ENCODE measurements at places on chromosomes 3 and 15. TPM values are rescaled to one million over a fixed set of nuclear protein-coding genes. Genes with fewer than 3 reads are reported as not detected.

Gene GOLGA8Q
- 0.59 TPM for total RNA-seq

Gene PRSS50
- not detected for total RNA-seq

Gene SGO1
- 29.1 TPM for total RNA-seq

Gene ETV5
- 1.5 TPM for total RNA-seq

Gene ROPN1
- not detected for total RNA-seq

GRCh38 chr3:172009803-172010202 is 29.6 kb upstream of the FNDC3B start:
- no peak for DNase-seq

- no peak for DNase-seq
Measured at GRCh38 chr3:68999605-69000004, 13.9 kb downstream of the EOGT start.

- DNase-seq = no peak
Measured at GRCh38 chr3:186925826-186926225, 4.5 kb upstream of the ST6GAL1 start.

DNA sequence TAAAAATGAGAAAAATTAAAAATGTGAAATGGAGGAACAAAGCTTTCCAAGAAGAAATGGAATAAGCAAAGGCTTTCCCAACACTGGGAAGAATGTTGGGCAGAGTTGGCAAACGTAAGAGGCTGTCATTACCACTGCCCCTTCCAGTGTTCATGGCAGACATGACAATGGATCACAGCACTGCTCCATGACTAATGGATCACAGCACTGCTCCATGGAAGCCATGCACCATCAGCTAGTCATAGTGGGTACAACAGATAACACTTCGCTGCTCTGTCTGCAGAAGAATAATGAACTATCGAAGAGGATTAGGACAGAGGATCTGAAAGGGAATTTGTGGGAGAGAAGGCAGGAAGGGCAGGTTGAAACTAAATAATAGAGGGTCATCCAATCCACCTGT is 5.0 kb downstream of the CAV3 start:
- DNase-seq = no peak

DNA sequence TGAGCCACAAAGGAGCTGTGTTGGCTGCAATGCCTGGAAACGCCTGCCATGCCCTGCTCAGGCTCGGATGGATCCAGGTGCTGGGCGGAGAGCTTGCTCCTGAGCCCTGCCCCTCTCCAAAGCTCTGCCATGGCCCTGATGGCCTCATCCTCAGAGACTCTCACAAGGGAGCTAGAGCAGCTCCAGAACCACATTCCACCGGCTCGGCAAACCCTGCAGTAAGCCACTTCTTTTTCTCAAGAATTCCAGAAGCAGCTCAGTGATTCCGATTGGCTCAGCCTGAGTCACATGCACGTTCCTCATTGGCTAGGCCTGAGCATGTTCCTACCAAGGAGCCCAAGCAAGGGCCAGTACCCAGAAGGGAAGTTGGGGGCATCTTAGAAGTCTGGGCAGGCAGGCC is 24.8 kb downstream of the TPRA1 start:
- no peak for DNase-seq

DNA sequence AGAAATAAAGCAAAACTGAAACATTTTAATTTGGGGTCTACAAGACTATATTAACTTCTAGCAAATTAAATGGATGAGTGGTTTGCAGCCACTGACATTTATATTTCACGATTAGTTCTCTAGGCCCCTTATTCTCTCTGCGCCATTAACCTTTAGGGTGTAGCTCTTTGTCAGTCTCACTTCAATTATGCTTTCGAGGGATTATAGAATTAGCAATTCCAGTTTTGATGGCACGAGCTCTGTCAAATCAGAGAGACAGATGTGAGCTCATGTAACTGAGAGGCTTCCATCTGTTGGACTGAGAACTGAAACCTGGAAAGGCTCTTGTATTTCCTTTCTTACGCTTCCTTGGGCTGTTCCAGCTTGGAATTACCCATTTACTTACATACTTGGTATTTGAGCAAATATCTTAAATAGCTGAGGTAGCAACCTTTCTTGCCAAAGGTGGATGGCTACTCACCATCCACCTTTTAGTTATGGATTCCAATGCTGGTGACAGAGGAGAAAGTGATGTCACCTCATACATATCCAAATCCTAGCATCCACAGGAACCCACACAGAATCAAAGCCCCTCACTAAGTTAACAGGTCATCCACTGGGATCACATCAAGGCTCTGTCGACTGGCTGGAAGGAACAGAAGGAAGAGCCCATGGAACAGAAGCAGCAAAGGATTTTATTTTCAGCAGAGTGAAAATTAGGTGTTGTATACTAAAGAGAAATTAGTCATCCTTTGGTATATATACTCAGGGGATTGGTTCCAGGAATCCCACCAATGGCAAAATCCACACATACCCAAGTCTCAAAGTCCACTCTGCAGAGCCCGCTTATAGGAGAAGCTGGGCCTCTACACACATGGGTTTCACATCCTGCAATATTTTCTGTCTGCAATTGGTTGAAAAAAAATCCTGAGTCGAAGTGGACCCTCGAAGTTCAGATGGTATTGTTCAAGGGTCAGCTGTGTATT is 20.8 kb downstream of the VGLL4 start:
- DNase-seq = no peak

DNA sequence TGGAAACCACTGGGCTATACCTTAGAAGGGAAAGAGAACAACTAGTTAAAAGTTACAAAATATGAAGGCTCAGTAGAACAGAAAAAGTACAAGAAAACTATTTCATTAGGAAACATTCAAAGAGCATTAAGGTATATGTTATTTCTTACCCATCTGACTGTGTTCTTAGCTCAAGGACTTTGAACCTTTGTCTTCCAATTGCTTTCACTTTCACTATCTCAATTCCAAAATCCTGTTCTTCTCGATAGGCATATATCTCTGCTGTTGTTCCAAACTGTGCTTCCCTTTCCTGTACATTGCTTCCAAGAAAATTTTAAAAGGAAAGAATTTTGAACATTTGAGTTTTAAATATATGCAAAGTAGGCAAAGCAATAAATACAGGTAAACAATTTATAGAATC is 6.9 kb downstream of the CRBN start:
- DNase-seq = no peak

DNA sequence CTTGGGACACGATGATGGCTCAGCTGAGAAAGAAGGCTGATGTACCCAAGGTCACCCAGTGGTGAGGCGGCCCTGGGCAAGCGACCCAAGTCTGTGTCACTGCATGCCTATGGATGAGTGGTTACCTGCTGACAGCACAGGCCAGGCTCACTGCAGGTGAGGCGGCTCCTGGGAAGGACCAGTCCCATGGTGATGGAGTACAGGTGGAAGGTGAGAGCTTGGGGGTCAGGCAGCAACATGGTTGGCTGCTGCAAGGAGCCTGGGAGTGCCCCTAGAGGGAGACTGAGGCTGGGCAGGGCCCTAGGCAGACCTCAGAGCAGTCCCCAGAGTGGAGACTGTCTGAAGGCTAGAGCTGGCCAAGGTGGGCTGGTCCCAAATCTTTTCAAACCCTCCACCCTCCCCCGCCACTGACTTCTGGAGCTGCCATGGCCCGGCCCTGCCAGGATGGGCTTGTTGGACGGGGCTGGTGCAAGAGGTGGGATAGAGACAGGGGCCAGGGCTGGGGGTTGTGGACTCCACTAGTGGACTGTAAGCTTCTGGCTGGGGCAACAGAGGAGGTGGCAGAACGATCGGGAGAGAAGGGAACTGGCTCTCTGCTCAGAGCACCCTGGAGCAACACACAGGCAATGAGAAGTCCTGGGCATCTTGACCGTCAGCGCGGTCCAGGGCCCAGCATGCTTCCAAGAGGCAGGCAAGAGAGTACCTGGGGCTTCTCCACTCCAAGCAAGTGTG is 72.5 kb upstream of the SLC6A11 start:
- no peak for DNase-seq

- no peak for DNase-seq
Measured at GRCh38 chr15:65189102-65189740, 4.1 kb upstream of the CLPX start.

- DNase-seq = no peak
Measured at GRCh38 chr3:166837535-166837934, 542.6 kb downstream of the ZBBX start.

- DNase-seq = no peak
Measured at GRCh38 chr3:37321377-37321781, 147.0 kb upstream of the LRRFIP2 start.

DNA sequence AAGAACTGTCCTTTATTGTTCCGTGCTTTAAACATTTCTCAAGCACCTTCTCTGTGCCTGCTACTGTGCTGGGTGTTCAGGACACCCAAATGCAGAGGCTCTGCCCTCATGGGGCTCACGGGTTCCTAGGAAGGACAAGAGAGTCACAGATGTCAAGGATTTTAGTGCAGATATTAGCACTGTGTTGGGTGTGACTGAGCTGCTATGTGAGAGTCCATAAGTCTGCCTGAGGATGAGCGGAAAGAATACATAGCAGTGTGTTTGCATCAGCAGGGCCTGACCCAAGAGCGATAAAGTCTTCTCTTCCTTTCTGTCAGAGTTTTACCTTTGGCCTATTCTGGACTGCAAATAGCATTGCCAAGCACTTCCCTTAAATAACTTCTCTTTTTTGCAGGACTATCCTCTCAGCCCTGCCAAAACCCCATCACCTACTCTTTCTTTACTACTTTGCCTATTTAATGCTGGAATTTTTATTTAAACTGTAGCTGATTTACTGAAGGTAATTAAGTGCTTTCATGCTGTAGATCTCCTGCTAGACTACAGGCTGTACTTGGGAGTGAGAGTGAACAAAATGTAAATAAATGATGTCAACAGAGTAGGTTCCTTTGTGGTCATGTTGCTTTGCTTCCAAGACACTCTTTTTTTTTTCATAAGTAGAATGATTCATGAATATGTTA is 459.4 kb upstream of the TPRG1 start:
- no peak for DNase-seq

GRCh38 chr15:47624503-47624902 is 92.8 kb upstream of the SEMA6D start:
- no peak for DNase-seq
